Fibroblast of villous mesenchyme (primary cell): ENCODE measurements at places on chromosomes 16 and 17.

DNA sequence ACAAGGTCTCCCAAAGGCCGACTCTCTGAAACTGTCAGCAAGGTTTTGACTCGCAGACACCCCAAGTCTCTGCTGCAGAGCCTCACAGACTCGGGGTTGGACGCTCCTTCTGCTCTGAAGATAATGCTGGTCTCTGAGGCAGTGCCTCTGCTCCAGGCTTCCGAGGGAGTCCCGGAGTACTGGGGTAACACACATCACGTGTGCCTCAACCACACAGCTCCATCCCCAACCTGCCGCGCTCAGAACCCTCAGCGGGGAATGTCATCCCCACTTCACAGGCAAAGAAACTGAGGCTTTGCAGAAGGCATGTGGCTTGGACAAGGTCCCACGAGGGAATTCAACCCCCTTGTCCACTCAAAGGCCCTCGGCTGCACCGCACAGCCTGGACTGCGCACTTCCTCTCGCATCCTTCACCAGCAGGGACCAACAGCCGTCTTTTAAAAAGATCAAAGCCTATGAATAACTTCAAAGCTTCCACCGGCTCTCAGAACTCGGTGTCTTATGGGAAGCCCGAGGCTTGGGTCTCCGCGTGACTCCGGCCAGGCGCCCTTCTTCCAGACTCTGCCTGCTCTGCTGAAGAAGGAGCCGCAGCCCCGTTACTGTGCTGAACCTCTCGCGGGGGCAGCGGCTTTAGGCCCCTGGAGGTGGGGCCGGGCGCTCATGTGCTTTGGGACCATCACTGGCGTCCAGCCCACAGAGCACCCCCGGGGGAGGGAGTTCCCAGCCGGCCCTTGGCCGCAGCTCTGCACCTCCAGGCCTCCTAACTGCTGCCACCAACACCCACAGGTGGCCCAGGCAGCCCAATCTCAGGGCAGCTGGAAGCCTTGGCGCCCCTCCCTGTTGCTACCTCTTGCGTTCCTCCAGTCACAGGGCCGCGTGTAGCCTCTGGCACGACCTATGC lies 2.2 kb downstream of the TMEM204 start:
- DNase-seq: peak; percentile 56

GRCh38 chr17:74814453-74814852 lies 38.3 kb upstream of the NAT9 start:
- no peak for DNase-seq

DNA sequence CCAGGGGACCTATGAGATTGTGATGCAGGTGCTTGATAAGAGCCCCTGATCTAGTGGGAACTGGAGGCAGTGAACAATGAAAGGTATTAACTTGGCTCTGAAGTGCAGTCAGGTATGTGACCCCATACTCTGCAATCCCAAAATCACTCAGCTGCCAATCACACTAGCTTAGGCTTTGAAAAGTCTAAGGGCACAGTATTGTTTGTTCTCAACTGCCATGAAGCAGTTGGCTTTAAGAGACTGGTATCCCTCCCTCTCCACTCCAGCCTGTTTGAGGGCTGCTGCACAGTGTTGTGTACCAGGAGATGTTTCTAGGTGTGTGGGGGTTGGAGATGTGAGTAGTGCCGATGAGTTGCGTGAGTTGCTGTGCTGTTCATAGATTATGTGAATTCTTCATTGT lies 2.4 kb downstream of the YPEL2 start:
- DNase-seq: no peak

GRCh38 chr16:84498223-84498610 lies 6.2 kb downstream of the MEAK7 start:
- DNase-seq: no peak

DNA sequence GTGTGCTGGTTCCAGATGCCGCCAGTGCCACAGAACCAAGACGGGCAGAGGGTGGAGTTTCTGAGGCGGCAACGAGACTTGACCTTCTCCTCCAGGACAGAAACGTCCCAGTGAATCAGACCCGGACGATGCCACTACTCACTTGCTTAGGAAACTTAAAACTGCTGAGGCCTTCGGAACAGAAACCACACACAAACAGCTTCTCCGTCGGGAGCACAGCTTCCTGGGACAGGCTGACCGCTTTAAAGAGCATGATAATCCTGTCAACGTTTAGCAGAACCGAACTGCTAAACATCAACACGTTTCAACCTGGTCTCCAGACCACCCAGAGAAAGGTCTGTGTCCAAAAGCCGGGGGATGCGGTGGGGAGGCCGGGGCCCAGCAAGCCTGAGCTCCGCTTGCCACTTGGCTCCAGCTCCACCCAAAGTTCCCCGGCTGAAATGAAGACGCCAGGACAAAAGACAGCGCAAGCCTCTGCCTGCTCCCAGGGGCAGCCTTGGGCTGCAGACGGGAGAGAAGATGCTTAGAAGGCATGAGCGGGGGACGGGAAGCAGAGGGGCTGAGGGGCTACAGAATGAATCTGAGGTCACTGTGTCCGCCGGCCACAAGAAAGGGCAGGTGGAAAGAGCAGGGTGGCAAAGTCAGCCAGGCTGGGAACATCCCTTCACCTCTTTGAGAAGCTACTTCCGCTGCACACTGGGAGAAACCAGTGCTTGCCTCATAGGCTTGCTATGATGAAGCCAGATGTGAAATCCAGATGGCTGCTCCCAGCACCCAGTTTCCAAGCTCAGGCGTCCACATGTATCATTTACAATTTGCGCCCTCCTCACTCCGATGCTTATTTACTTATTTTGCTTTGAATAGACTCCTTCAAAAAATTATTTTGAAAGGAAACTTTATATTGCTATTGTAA lies 69.0 kb downstream of the MRM3 start:
- DNase-seq: peak; percentile 95
